Activated CD4-positive, alpha-beta T cell treated with anti-CD3 and anti-CD28 coated beads, Interleukin-2, Interleukin-4, amounts not matched to agents 100 ng/mL and 50 ng/mL, durations not matched to agents 16 hours and 8 hours (primary cell): ENCODE measurements at places on chromosomes 4 and X.

DNA sequence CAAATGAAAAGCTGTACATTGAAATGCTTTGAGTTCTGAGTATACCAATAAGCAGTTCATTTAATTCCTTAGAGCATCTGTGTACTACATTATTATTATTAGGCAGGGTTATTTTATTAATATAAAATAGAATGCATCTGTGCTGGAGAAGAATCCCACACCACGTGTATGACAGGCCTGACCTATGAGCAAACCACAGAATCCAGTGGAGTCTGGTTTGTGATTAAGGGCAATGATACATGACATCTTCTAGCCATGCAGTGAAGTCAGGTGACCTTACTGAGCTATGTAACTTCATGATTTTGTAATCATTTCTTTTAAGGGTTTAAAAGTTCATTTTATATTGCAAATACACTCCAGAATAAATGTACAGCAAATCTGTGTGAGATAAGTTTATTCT, 1165.0 kb upstream of the TENM3 start:
- no peak for DNase-seq

GRCh38 chr4:94714365-94715160, 43.2 kb upstream of the BMPR1B start:
- DNase-seq: no peak

GRCh38 chr4:15031993-15032675, 29.9 kb downstream of the CPEB2 start:
- no peak for DNase-seq

DNA sequence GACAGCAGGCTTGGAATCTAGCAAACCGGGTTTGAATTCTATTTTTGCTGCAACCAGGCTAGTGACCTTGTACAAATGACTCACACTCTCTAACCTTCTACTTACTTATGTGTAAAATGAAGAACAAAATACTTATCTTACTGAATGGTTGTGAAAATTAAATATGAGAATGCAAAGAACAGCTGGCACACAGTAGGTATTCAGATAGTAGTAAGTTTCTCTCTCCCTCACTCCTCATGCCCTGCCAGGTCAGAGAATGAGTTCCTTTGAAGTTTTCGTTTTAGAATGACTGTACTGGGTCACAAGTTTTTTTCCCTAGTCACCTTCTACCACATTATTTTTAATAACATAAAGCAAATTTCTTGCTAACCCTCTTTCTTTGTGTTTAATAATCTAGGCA, 33.0 kb downstream of the CISD2 start:
- no peak for DNase-seq

DNA sequence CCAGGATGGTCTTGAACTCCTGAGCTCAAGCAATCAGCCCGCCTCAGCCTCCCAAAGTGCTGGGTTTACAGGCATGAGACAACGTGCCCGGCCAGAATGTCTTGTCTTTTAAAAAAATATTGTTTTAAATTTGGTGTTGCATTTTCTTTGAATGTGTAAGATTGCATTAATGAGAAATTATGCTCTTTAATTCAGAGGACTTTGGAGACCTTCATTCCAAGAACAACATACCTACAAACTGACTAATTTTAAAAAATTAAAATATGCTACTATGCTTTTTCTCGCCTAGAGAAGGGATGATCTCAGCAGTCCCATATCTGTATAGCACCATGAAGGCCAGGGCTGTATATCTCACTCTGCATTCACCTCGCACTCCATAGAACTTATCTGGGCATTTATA, 204.3 kb upstream of the SLC7A11 start:
- DNase-seq: no peak

DNA sequence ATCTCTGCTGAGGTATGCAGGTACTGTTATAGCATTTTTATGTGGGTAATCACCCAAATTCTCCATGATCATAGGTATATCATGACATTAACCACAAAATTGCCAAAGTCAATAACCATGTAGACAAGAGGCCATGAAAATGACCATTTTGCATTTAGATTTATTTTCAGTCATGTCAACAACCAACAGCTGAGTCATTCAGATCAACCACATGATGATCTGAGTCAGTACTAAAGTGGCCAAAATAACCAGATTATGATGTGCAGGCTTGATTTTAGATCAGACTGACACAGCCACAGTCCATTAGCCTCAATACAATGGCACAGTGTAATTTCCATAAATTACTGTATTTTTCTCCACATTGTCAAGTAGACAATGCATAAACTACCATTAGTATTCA, 240.5 kb downstream of the GRIA3 start:
- peak; percentile 19 for DNase-seq

DNA sequence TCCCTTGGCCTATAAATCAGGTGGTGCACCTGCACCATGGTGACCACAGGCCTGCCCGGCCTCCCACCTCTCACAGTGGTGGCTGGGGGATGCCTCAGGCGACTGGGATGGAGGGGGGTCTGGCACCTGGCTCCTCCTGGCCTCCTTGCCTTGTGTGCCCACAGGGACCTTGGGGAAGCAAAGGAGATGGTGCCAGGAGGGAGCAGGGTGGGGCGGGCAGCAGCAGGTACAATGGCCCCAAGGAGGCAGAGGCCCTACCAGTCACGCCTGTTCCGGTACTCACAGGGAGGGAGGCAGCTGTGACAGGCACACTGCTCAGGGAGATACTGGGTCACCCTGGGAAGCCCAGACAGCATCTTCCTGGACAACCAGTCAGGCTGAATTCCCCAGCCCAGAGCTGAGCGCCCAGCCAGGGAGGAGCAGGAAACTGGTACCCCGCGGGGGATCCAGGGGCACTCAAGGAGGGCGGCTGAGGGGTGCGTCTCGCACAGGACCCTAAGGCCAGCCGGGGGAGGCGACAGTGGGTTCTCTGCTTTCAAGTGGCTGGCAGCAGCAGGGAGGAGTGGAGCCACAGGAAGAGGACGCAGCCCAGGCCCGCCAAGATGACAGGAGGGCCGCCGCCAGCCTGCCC, 1.2 kb upstream of the TREX2 start:
- DNase-seq: no peak

DNA sequence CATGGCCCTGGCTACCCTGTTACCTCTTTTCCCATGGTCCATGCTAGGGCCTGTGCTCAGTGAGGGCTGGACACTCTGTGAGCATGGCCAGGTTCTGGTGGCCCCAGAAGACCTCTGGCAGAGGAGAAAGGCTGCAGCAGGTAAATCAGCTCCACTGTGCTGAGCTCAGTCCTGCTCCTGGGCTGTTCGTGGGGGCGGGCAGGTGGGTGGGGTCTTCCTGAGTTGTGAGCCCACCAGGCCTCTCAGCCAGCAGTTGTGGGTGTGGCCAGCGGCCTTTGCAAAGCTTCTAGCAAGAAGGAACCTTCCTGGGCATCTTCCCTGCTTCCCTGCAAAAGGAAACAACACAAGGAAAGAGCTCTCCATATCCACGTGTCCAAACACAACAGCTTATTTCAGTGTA, 85.3 kb upstream of the STX18 start:
- DNase-seq: no peak

GRCh38 chrX:53155512-53156206, 61.7 kb downstream of the KANTR start:
- no peak for DNase-seq

GRCh38 chrX:44071847-44072551, 98.8 kb upstream of the NDP start:
- no peak for DNase-seq

- DNase-seq: no peak
These were observed 26.5 kb downstream of the GALNT7 start for GRCh38 chr4:173195109-173195508.

- no peak for DNase-seq
These were observed 435.6 kb downstream of the GPM6A start for GRCh38 chr4:175376287-175376977.

- DNase-seq: peak; percentile 92
These were observed 29.6 kb upstream of the SPON2 start for GRCh38 chr4:1201851-1202525.

DNA sequence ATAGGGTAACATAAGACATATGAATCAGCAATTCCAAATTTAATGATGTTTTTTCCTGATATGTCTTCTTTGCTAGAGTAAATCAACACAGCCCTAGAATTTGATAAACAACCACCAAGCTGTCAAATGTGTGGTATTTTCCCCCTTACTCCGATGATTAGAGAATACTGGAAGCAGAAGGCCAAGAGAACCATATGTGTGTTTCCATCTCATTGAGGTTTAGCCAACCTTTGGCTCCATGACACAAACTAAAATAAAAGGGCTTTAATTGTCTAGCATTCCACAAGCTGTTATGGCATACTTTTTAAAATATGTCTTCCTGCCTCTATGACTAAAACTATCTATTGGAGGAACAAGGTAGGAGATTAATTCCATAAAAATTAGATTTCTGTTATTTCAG, 1222.4 kb upstream of the AGA start:
- DNase-seq: no peak

DNA sequence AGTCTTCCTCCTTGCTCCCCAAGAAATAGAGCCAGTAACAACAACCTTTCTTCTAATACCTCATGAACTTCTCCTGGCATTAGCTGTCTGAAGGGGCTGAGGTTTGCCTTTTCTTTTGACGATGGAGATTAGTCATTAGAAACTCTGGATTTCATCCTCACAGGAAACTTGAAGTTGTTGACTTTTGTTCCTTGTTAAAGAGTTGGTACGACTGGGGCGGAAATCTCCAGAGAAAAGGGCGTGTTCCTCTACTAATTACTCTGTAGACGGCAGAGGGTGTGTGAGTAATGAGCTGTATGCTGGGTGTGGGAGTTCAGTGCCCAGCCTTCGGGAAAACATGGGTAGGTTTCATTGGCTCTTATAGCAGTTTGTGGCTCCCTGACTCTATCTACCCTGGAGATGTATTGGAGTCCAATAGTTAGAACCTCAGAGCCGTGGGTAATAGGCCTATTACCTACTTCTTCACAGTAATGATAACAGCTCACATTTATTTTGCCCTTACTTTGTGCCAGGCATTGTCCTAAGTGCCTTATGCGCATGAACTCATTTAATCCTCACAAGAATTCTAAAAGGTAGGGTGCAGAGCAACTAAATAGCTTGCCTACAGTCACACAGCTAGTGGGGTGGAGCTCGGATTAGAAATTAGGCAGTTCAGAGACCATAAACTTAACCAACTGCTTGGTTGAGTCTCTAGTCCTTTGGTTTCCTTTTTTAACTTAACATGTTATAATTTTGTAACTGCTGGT, 23.4 kb downstream of the TMEM164 start:
- no peak for DNase-seq

DNA sequence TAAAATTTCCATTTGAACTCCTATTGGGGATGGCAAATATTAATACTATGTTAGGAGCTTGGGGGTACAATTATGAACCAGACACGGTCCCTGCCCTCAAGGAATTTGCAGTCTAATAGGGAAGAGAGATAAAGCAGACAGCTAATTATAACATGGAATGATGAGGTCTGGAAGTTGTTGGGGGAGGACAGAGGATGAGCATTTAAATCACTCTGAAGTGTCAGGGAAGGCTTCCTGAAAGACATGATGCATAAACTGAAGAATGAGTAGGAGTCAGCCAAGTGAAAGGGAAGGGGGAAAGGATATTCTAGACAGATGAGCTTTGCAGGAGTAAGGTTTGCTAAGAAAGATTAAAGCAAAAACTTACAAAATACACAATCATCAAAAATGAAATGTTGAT, 15.9 kb downstream of the PLAC1 start:
- DNase-seq: no peak

- DNase-seq: no peak
These were observed 53.1 kb upstream of the LSM6 start for GRCh38 chr4:146122398-146122797.

- peak; percentile 8 for DNase-seq
These were observed 50.6 kb downstream of the JADE1 start for GRCh38 chr4:128859887-128860677.

DNA sequence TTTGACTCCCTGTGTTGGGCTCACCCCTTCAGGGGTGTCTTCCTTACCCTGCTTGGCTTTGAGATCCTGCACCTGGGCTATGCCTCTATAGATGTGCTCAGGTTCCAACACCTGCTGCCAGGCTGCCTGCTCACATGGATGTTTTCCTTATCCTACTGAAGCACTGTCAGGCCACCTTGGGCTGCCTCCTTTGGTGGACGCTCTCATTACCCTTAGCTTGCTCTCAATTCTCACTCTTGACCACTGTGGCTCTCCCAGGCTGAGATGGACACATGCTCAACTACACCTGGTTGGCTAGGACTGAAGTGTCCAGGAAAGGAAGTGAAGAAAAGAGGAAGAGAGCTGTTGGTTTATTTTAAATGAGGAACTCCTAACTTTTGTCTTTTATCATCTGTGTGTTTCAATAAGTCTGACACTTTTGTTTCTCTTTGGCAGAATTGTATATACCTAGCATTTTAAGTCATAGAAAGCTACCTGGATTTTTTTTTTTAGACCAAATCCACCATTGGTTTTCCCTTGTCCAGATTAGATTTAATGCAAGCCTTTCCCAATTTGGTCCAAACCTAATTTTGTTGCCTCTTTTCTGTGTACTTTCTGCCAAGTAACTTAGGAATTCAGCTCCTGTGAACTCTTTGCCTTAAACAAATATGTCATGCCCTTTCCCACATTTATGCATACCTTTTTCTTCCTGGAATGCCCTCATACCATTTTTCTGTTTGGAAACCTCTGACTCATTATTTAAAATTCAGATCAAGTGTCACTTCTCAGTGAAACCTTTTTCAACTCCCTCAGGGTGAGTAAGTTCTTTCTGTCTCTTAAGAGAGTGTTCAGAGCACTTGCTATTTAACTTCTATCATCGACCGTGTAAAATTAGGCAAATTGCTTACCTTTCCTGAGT, 175.8 kb downstream of the GC start:
- DNase-seq: no peak

- DNase-seq: no peak
These were observed 72.1 kb downstream of the IRF2 start for GRCh38 chr4:184402239-184402638.
